ENCODE measurements at places on chromosomes 7 and 10. TPM values are rescaled to one million over a fixed set of nuclear protein-coding genes. Genes with fewer than 3 reads are reported as not detected.

DNA sequence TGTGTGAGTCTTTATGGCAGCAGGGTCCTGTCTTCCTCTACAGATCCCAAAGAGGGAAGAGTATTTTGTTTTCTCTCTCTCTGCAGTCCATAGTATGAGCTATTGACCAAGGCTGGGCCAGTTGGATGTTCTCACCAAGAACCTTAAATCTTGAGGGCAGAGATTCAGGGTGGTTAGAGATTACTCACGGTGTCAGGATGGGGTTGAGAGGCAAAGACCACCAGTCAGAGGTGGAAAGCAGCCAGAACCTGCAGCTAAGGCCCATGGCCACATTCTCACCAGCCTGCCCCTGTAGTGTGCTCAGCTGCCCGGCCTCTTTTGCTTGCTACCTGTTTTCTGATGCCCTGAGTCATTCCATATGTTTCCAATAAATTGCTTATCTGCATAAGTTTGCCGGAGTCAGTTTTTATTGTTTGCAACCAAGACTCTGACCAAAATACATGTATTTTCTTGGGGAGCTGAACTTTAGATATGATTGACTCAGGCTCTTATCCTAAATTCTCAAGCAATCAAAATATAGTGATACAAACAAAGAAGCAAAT is 67.0 kb downstream of the MAP3K8 start:
- DNase-seq: no peak

DNA sequence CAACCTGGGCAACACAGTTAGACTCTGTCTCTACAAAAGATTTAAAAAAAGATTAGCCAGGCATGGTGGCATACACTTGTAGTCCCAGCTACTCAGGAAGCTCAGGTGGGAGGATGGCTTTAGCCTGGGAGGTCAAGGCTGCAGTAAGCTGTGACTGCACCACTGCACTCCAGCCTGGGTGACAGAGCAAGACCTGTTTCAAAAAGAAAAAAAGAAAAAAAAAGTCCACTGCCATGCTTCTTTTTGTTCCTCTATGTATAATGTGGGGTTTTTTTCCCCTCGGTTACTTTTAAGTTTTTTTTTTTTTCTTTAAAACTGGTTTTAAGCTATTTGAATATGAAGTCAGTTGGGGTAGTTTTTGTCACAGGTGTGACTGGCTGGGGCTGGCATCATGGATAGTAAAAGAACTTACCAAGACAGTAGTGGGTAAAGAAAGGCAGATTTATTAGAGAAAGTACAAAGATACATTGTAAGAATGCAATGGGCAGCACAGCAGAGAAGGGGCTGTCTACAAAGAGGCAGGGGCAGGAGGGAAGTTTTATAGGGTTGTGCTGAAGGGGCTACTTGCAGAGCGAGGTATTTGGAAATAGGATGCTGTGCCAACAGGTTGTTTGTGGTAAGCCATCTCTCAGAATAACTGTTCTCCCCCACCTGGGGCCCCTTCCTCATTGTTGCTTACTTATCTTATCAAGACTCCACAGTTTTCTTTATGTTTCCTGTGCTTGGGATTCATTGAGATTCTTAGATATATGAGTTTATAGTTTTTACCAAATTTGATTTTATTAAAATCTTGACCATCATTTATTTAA is 177.3 kb downstream of the PHTF2 start:
- DNase-seq: no peak

- no peak for DNase-seq
Observed at GRCh38 chr10:124587811-124588211, 126.2 kb downstream of the LHPP start.

DNA sequence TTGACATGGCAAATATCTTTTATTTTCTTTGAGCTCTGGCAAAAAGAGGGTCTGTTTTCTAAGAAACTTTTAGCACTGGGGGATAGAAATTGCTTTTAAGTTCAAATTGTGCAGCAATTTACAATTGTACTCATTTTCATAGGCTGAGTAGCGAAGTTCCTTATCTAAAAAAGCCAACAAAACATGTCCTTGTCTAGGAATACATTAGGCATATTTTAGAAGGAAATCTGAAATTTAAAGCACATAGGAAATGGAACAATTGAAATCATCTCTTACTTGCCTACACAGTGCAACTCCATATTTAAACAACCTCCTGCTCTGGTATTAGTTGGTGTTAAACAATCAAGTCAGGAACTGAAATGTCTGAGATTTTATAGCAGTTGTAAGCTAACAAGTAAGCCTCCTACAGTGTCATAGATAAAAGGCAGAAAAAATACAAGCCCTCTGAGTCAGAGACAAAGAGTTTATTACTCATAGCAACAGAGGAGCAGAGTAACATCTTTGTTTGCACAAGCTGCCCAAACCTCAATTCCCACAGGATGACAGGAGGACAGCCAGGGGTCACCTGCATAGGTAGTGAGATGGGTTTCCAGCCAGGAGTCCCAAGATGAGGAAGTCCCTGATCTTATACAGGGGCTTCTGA is 280.2 kb upstream of the HGF start:
- no peak for DNase-seq

- no peak for DNase-seq
Observed at GRCh38 chr7:80940539-80941207, 21.8 kb upstream of the SEMA3C start.

DNA sequence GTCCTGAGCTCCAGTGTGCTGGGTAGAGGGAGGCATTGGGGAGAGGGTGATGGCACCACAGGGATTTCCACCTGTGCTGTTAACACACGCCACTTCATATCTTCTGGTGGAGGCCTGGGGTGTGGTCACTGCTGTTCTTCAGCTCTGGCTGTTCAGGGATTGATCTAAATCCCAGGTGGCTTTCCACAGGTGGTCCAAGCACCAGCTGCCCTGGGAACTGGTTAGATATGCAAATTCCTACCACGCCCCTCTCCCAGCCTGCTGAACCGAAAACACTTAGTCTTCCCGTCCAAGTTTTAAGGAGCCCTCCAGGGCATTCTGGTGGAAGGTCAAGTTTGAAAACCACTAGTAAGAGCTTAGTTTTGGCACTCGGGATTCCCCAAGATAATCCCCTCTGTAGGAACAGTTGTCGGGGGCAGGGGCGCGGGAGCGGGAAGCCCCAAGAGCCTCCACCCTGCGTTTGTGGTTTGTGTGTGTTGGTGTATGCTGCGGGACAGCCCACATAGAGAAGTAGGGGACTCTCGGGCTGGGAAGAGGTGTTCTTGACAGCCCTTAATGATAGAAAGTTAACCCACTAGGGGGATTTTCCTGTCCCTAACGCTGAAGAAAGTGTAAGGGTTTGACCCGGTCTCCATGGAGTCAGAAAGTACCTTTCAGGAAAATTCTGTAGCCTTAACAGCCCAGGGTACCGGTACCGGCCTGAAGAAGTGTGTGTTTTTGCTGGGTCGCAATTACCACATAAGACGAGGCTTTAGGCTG is 5.1 kb downstream of the DEPP1 start:
- no peak for DNase-seq

ANXA8L1 gene
- total RNA-seq: 1.1 TPM

- DNase-seq: no peak
Observed at GRCh38 chr7:31761646-31762045, 74.6 kb downstream of the PPP1R17 start.

IL2RA gene
- not detected for total RNA-seq

- no peak for DNase-seq
Observed at GRCh38 chr7:29600661-29601060, 37.0 kb downstream of the PRR15 start.

GRCh38 chr7:54337466-54337865 is 204.7 kb upstream of the VSTM2A start:
- no peak for DNase-seq

GRCh38 chr10:58806323-58806722 is 293.7 kb downstream of the BICC1 start:
- no peak for DNase-seq

GRCh38 chr7:127751490-127752448 is 99.8 kb downstream of the SND1 start:
- no peak for DNase-seq

DNA sequence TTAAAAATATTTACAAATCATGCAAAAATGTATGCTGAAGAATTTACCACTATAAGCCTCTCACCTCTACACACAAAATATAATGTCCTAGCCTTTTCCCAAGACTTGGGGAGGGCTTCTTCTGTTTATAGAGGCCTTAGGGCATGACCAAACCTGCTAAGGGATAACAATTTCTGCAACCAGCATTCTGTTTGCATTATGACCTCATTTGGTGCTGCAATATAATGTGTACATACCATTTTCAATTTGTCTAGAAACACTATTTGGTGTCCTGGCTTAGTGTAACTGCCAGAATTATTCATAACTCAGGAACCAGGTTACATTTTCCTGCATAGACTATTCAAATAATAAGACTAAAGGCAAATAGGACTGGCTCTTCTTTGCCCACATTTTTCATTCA is 446.6 kb upstream of the SORCS1 start:
- no peak for DNase-seq

- DNase-seq: no peak
Observed at GRCh38 chr10:30840395-30841050, 191.1 kb downstream of the ZNF438 start.

DNA sequence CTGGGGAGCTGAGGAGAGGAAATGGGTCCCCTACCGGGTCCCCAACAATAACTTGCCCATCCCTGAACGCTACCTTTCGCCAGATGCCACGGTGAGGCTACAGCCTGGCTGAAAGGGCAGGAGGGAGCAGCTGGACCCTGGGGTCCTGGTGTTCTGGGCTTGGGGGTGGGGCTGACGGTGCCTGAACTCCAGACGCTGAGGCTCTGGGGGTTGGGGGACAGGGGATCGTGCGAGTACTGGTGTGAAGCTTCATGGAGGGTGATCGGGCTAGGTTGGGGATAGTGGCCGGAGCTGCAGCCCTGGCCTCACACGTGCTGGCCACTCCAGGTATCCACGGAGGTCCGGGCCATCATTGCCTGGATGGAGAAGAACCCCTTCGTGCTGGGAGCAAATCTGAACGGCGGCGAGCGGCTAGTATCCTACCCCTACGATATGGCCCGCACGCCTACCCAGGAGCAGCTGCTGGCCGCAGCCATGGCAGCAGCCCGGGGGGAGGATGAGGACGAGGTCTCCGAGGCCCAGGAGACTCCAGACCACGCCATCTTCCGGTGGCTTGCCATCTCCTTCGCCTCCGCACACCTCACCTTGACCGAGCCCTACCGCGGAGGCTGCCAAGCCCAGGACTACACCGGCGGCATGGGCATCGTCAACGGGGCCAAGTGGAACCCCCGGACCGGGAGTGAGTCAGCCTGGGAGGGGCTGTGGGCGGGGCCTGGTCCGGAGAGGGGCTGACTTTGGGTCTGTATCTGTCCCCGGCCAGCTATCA is 8.3 kb downstream of the AEBP1 start:
- no peak for DNase-seq

Data from mesothelial cell of epicardium (in vitro differentiated cells).